ENCODE measurements at places on chromosomes 11 and 22.
A peak's percentile ranks its signal among the peaks of the same experiment; 100 is the strongest.

DNA sequence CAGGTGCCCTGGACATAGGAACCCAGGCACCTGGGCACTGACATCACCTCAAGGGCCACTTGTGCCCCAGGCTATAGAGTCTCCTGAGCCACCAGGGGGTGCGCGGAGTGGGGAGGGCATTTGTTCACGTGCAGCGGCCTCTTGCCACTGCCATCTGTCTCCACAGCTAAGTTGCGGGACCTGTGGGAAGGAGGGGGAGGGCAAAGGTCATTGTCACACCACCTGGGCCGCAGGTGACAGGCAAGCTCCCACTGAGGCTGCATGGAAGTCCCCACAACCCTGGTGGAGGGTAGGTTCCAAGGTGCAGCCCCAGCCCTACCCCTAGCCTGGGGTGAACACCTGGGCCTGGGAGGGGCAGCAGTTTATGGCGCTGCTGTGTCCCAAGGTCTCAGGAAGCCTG lies 79.5 kb downstream of the PIWIL3 start:
- no peak for DNase-seq

GRCh38 chr11:18379201-18379600 lies 15.2 kb upstream of the LDHA start:
- DNase-seq, result no peak

- DNase-seq, result peak; percentile 59
Measured at GRCh38 chr11:110093407-110094297, 460 bp downstream of the ZC3H12C start.

GRCh38 chr11:86593833-86594232 lies 78.6 kb downstream of the ME3 start:
- no peak for DNase-seq

DNA sequence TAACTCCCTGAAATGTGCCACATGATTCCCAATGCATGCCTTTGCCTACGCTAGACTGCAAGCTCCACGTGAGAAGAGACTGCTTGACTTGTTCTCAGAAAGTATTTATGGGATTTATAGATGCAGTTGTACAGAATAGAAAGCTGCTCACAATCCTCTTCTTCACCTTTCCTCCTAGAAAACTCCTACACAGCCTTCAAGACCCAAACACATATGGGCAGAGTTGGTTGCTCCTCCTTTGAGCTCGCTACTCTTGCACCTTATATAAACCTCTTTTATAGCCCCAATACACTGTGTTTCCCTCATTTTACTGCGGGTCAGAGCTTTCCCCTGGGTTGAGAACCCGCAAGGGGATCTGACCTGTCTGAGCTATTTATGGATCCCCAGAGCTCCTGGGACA lies 16.4 kb downstream of the C1QTNF6 start:
- no peak for DNase-seq

Measured in RKO (cell line).